ENCODE measurements at places on chromosomes 13 and 19.

DNA sequence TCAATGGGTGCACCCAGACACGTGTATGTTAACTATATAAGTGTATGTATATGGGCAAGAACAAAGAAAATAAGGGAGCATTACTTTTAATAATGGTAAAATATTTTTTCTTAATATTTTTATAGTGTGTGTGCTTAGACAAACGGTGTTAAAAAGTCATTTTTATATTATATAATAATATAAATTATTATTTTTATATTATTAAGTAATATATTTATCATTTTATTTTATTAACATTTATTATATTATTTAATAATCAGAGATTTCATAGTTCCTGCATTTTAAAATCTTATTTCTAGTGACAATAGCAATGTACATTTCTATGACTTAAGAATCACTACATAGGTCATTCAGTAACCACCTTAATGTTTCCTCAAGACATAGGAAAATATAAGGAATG lies 184.4 kb downstream of the SLITRK5 start:
- DNase-seq: no peak

DNA sequence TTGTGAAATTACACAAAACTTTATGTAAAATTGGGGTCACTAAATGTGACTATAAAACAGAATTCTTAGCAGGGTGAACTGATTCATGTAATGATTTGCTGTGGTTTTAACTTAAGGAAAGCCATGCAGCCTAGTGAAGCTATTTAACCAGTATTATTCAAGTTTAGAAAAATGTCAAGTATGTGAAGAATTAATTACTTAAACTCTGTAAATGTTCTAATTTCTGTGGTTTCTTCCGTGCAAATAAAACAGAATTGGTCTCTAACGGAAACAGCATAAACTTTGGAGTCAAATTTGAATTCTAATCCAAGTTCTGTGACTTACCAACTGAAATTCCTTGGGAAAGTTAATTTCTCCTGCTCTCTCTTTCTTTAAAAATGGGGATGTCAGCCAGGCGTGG lies 13.3 kb downstream of the CDC16 start:
- DNase-seq: no peak

DNA sequence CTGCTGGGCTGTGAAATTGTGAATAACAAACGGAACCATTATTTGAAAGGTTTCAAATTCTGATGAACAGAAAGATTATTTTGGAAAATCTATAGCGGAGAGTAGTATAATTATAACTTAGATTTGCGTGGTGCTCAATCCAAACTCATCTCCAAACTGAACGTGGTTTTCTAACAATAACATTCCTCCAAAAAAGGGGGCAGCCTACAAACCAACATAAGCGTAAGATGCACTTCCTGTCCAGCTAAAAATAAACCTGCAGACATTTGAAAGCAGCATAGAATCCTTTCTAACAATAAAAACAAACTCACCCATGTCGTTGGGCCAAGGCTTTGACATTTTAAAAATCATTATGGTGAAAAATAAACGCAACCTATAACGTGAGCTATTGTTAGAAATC lies 178.4 kb downstream of the COL4A1 start:
- no peak for DNase-seq

- DNase-seq: no peak
Measured at GRCh38 chr13:95552208-95552538, 347 bp upstream of the CLDN10 start.

DNA sequence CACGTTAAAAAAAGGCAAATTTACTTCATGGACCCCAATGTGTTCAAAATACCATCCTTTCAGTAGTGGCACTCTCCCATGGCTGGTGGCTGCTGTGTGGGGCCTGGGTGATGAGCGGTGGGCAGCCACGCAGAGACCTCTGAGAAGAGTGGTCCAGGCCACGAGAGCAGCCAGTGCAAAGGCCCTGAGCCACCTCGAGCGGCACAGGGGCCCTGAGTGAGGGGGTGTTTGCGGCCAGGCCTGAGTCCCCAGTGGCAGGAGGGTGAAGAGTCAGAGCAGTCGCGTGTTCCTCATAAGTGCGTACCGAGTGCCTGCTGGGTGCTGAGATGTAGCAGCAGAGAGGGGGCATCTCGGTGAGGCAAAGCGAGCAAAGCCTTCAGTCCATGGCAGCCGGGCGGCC lies 7.0 kb downstream of the ZNF444 start:
- no peak for DNase-seq

GRCh38 chr13:105763851-105764250 lies 771.6 kb downstream of the EFNB2 start:
- DNase-seq: no peak

- no peak for DNase-seq
Measured at GRCh38 chr19:14030997-14031718, 404 bp upstream of the IL27RA start.

DNA sequence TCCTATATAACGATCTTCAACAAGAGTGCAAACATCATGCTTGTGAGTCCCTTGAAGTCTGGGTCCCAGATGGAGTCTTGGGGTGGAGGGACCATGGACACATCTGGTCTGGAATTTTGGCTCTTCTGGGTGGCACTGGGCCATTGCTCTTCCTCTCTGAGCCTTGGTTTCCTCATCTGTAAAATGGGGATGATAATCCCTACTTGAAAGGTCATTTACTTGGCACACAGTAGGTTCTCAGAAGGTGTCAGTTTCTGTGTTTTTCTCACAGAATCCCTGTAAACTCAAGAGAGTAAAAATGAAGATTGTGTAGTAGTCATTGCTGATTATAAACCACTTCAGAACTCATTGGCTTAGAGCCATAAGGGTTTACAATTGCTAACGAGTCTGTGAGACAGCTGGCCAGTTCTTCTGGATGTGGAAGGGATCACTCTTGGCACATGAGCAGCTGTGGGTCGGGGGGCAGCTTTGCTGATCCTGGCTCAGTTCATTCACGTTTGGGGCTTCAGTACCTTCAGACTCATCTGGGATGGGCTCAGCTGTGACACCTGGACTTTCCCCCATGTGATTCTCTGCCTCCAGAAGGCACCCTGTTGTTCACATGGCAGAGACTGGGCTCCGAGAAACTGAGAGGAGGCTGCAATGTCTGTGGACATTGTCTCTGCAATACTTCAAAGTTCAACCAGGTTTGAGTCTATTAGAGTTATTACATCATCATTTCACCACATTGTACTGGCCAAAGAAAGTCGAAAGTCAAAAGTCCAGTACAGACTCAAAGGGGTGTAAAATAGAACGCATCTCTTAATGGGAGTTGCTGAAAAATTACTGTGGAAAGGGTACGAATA lies 7.8 kb downstream of the CYP4F12 start:
- no peak for DNase-seq

DNA sequence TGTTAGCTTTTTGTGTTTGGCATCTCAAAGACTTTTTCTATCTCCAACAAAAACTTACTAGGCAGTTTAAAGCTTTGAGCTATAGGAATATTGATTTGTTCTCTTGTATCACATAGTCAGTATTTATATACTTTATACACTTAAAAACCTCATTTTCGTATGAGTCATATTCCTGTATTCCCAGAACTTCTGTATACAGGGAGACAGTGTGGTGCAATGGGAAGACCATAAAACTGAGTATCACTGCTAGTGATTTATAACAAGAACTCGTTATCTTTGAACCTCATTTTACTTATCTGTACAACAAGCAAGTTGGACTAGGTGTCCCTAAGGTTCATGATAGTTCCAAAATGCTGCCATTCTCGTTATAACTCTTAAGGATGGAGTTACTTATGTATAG lies 6.3 kb downstream of the GPR180 start:
- no peak for DNase-seq
